Stimulated activated CD8-positive, alpha-beta memory T cell treated with anti-CD3 and anti-CD28 coated beads, Interleukin-2, amount 100 ng/mL, for 1 hour (primary cell): ENCODE measurements at places on chromosomes 7 and 10.

DNA sequence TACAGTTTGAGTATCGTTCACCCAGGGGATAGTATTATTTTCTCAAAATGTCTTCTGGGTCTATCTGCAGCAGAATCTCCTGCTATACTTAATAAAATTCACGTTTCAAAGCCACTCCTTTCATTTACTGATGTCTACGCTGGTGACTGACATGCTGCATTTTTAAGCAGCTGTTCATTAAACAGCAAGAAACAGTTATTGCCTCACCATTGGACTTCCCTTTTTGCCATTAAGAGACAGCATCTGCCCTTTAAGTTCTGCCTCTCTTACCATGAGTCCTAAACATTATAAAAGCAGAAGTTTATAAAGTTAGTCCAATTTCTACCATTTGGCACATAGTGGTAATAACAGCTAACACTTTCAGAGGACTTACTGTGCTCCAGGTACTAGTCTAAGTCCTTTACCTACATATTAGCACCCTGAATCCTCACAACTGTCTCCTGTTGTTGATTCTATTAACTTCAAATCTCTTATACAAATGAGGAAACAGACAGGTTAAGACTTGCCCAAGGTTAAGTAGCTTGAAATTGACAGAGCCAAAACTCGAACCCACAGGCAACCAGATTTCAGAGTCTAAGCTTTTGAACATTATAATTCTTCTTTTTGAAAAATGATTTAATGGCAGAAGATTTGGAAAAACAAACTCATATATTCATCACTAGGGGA is 169.5 kb downstream of the SNX13 start:
- no peak for DNase-seq

DNA sequence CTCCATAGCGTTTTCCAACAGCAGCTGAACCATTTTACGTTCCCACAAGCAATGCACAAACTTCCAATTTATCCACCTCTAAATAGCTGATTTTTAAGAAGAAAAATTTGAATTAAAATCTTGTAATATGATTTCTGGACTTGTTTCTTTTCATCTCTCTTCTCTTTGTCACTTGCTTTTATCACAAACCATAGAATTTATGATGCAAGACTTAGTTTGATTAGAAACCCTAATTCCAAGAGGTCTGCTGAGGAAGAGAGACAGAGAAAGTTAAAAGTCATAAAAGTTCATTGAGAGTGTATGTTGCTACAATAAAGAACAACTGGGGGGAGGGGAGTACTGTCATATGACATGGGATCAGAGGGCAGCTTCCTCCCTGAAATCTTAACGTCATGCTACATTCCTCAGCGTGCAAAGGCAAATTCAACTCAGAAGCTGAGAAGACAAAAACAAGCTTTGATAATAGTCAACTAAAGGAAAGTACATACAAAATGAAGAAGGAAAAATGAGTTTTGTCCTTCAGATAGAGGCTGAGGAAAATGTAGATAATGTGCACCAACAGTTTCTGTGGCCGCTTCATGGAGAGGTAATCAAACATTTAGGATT is 18.4 kb upstream of the CUBN start:
- no peak for DNase-seq

DNA sequence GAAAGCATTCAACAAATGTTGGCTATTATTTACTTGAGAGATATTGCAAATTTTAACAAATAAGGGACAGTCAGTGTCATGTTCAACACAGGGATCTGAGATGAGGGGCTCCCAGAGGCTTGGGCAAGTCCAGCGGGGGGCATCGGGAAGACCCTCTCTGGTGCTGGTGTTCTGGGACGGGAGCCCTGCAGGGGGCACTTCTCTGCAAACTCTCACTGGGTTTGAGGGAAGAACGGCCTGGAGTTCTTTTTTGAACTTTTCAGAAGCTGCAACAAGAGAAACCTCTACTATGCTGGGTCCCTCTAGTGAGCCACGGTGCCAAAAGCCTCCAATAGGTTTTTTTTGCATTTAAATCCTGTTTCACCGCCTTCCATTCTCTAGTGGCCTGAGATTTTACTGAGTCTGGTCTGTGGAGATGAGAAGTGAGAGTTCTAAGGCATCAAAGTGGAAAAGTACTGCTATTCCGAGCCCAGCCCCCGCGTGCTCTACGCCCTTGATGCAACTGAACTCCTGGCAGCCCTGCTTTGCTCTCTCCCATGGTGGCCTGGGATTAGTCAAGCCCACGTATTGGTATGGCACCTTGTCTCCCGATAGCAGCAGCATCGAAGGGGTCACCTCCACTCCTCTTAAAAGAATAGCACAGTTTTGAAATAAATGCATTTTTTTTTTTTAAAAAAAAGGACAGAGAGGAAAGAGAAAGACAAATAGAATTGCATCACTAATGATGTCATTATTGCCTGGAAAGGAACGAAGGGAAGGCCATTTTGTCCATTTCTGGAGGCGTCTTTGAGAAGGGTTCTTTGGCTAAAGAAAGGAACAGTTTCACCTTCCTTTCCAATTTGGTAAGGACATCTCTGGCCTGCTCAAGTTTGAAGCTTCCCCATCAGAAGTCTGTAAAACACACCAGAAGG is 43.5 kb downstream of the CLEC2L start:
- DNase-seq: no peak

GRCh38 chr7:36657036-36657660 is 67.1 kb downstream of the AOAH start:
- no peak for DNase-seq

DNA sequence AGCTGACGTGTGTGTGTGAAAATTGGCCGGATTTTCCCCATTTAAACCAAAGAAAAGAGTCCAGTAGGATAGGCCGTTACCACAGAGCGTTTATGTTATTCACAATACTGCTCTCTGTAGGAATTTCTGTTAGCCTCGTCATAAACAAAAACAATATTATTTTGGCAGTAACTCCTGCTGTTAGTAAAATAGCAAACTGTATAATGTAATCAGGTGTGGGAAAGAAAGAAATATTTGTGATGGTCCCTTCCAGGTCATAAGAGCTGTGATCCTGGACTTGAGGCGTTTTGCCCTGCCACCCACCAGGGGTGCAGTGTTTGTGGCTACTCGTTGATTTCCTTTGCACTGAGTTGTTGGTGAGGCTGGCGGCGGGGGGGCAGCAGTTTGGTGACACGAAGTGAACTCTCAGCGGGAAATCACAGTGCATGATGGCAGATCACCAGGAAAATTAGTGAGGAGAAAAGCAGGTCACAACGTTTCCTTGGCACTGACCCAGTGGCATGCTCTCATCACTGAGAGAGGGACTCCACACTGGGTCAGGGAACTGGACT is 2.8 kb downstream of the EEPD1 start:
- no peak for DNase-seq

DNA sequence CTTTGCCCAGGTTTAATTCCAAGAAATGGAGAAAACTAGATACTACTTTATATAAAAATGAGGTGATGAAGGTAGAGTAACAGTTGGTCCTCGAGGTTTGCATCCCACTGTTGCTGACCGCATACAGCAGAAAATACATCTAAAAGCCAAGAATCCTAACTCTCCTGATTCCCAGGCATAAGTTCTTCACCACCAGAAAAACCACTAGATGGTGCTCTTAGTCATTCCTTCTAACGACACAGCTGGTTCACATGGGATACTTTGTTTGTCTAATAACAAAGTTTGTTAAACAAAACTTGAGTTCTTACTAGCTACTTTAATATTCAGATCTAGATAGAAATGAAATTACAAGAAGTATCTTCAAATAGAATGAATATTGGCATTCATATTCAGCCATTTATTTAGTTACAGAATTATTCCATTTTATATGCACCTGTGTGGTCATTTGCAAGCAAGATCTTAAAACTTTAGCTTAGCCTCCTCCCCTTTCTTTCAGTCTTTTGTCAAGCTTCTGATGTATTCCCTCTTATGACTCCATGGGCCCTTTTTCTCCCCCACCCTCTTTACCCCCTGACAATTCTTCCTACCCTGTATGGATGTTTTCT is 54.1 kb upstream of the CYP26C1 start:
- no peak for DNase-seq

GRCh38 chr7:90492250-90492649 is 22.8 kb downstream of the PTTG1IP2 start:
- DNase-seq: no peak

GRCh38 chr10:51638737-51639136 is 60.7 kb downstream of the CSTF2T start:
- DNase-seq: no peak

- DNase-seq: no peak
Observed at GRCh38 chr7:101733713-101734475, 83.5 kb upstream of the CUX1 start.

- no peak for DNase-seq
Observed at GRCh38 chr7:103962070-103962469, 27.4 kb downstream of the RELN start.

- no peak for DNase-seq
Observed at GRCh38 chr10:3425716-3426115, 253.1 kb upstream of the PITRM1 start.

DNA sequence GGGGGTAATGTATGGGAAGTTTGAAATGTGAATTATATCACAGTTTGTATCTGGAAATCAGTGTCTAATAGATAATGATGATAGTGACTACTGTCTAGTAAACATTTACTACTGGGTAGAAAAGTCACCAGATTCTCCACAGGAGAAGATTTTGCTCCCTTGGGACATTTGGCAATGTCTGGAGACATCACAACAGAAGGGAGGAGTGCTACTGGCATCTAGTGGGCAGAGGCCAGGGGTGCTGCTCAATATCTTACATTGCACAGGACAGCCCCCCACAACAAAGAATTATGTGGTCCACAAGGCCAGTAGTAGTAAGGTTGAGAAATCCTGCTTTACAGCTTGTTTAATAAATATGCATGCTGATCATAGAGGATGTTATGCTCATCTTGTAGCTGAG is 92.3 kb upstream of the PRPS1L1 start:
- no peak for DNase-seq

DNA sequence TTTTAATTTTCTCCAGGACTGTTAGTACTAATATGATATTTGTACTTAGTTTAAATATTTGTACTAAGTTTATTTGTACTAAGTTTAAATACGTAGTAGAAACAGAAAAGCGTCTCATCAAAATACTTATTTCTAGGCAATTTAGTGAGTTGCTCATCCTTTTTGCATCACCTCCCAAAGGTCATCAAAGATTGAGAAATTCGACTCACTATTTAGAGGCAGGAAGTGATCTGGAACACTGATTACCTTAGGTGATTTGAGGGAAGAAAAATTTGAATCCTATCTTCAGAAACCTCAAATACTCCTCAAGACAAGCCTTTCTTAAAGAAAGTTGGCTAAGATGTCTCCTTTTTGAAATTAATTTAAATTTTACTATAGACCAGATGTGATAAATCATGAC is 14.5 kb downstream of the WNT16 start:
- DNase-seq: no peak

DNA sequence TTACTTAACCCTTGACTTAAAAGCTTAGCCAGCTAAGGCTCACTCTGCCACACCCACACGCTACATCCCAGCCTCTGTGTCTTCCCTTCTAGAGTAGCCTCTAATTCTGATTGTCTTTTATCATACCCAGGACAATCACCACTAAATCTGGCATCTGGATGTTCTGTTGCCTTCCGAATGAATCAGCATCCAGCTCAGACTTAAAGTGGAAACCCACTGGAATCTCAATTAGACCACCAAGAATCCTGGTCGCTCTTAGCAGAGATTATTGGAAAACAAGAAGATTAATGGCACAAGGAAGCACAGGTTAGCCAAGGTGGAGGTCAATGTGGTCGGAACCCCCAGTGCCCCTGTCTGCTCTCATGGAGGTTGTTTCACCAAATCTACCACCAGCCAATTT is 404.2 kb upstream of the FOXK1 start:
- DNase-seq: no peak

DNA sequence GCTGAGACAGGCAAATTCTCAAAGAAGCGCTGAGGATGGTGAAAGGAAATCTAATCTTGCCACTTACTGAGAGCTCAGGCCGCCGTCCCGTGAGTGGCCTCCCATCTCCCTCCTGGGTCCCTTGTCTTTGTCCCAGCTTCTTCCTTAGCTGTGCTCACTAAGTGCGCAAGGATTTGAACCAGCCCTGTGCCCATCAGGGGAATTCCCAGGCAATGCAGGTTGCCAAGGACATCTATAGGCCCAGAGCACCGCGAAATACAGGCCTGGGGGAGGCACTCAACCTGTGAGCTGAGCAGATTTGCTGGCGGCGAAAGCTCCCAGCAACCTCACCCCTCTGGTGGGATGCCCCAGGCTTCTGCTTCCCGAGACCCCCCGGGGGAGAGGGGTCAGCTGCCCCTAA is 64.8 kb downstream of the OAT start:
- DNase-seq: no peak

DNA sequence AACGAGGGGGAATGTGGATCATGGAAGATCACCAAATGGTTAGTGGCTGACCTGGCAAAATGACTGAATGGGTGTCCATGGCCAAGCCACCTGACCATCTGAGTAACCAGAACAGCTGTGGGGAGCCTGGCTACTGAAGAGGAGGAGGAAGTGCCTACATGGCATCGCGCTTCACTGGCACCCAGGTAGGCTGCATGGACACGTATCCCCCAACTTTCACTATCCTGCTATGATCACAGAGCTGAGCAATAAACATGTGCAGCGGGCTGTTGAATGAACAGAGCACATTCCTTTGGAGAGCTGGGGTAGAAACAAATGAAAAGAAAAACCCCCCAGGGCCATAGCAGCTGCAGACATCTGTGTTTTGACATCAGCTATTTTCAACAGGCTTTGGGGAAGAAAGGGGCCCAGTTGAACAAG is 6.5 kb downstream of the AKR1B1 start:
- DNase-seq: no peak

DNA sequence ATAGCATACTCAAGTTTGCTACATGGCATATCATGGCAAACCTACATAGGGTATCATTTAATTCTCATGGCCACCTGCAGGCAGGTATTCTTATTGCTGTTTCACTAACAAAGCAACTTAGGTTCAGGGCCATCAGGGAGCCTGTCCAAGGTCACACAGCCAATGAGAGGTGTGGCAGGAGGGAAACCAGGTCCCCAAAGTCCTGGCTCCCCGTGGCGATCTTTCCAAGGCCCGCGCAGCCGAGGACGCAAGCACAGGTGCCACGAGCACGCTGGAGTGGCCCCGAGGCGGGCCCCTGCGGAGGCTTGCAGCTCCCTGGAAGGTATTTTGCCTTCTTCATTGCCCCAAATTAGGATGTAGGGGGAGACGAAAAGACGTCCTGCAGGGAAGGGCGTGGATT is 20.8 kb downstream of the PRKAG2 start:
- DNase-seq: no peak

DNA sequence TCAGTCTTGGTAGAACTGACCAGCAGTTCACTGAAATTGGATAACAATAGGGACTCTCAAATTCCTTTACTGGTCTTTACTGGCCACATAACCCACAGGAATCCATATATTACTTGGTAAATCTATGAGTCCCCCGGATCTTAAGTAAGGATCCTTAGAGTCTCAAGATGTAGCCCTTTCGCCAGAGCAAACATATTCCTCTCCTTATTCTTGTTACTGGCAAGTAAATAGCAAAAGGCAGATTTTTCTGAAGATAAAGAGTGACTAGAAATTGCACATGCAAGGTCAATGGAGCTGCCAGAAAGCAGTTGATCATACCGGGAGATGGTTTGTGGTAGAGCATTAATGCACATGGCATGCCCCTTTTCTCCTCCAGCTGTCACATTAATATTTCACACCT is 283.0 kb downstream of the HDAC9 start:
- DNase-seq: no peak

GRCh38 chr10:96287392-96288105 is 16.2 kb upstream of the BLNK start:
- no peak for DNase-seq
